Motor neuron (in vitro differentiated cells): ENCODE measurements at places on chromosomes 1 and 21. TPM values are rescaled to one million over a fixed set of nuclear protein-coding genes. Genes with fewer than 3 reads are reported as not detected.

- peak; percentile 89 for ATAC-seq
These were observed 21.4 kb downstream of the WNT4 start for GRCh38 chr1:22121421-22121911.

- ATAC-seq: peak; percentile 89
These were observed at the start of gene WNT2B for GRCh38 chr1:112508278-112509004. WNT2B (plus strand) TSS chr1:112508965; CDS start chr1:112509263, 298 bp downstream.

DNA sequence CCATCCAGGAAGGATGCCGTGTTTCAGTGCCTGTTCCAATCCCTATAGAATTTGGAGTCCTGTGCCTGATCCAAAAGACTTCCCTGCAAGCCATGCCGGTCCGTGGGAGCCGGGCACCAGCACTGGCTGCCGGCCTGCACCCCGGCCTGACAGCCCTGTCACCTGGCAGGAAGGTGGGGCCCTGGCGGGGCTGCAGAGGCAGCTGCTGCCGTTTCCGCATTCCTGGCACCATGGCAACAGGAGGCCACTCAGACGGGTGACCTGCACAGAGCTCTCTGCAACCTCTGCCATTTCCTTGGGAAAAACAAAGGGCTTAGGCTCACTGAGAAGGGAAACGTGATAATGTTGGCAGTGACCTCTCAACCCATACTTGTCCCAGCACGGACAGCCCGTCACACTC lies 63.2 kb upstream of the TMEM51 start:
- peak; percentile 59 for ATAC-seq

DNA sequence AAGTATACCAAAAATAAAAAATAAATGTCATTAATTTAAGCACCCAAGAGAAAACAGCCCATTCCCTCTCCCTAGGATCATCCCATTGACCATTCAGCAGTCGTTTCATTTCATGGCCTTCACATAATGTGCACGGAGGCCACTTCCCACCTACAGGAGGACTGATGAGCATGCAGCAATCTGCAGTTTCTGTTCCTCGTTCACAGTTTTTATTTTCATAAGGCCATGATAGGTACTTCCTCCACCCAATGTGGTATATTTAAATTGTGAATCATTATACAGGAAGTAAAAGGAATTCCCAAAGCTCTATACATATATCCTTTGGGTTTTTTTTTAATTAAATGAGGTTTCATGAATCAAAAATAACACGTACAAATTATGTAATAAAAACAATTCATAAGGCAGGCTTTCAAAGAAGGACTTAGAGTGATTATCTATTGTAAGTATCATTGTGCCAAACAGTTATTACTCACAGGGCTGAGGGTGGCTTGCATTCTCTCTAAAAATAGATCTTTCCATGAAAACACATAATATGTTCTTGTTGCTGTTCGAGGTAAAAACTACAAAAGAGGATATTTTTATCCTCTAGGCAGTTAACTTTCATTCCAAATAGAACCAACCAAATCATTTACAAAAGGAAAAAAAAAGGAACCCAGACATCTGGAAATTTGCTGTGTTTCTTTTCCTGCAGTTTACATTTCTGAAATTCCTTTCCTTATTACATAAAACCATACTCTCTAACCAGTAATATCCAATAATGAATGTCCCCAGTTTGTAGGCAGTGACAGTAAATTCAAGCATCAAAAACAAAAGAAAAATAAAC lies 27.5 kb upstream of the SLC44A3 start:
- no peak for ATAC-seq

- ATAC-seq: no peak
These were observed 25.9 kb downstream of the STPG1 start for GRCh38 chr1:24387636-24388175.

- no peak for ATAC-seq
These were observed 45.4 kb downstream of the KCND3 start for GRCh38 chr1:111943846-111944749.

GRCh38 chr1:155947741-155948140 lies 6.3 kb downstream of the RXFP4 start:
- ATAC-seq: no peak

Gene NKAIN1
- total RNA-seq: 14.3 and 22.5 TPM in 2 replicates

Gene GDAP2
- total RNA-seq: 29.0 and 30.9 TPM in 2 replicates

Gene OPTC
- total RNA-seq: not detected in 2 replicates

Gene CFHR4
- 0.71 TPM in 1 of 2 replicates, not detected in the other for total RNA-seq

Gene CAPN2
- 46.9 and 62.6 TPM in 2 replicates for total RNA-seq

Gene GSTM5
- total RNA-seq: 0.67 and 2.6 TPM in 2 replicates

Gene MROH7
- 0.05 and 0.69 TPM in 2 replicates for total RNA-seq
